Kasumi-1 (cell line): ENCODE measurements at places on chromosomes 5 and 9.

- DNase-seq, result no peak
These were observed 24.7 kb upstream of the IFNE start for GRCh38 chr9:21506626-21507482.

DNA sequence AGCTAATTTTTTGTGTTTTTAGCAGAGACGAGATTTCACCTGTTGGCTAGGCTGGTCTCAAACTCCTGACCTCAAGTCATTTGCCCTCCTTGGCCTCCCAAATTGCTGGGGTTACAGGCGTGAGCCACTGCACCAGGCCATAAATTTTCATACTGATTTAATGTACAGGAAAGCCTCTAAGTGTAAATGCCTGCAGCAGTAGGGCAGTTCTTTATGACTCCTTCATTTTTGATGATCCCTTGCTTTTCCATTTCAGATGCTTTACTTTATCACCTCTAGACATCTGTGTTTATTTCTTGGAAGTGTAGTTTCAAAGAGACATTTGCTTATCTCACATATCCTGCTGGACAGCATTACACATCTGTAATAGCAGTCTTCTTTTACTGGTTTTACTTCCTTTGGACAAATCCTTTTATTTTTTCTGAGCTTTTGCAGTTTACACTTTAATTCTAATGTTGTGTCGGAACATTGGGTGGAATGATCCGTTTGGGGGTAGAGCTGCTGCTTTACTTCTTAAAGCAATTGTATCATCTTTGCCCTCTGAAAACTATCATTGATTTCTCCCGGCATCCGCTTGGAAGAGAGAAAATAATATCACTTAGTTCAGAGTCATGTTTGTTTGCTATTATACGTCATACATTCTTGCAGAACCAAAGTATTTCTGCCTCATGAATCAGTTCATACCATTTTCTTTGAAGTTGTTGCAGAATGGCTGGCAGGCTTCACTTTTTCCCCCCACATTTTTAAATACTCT is 36.0 kb downstream of the SCGB3A1 start:
- DNase-seq, result no peak

- peak; percentile 39 for DNase-seq
These were observed 26.2 kb downstream of the TYRP1 start for GRCh38 chr9:12719431-12719830.

- DNase-seq, result no peak
These were observed 88.9 kb upstream of the TBCA start for GRCh38 chr5:77864997-77865396.
